ENCODE measurements at places on chromosomes 11 and 22. TPM values are rescaled to one million over a fixed set of nuclear protein-coding genes. Genes with fewer than 3 reads are reported as not detected.
A peak's percentile ranks its signal among the peaks of the same experiment; 100 is the strongest.

- no peak for DNase-seq
Measured at GRCh38 chr11:68377389-68377795, 65.0 kb downstream of the LRP5 start.

DNA sequence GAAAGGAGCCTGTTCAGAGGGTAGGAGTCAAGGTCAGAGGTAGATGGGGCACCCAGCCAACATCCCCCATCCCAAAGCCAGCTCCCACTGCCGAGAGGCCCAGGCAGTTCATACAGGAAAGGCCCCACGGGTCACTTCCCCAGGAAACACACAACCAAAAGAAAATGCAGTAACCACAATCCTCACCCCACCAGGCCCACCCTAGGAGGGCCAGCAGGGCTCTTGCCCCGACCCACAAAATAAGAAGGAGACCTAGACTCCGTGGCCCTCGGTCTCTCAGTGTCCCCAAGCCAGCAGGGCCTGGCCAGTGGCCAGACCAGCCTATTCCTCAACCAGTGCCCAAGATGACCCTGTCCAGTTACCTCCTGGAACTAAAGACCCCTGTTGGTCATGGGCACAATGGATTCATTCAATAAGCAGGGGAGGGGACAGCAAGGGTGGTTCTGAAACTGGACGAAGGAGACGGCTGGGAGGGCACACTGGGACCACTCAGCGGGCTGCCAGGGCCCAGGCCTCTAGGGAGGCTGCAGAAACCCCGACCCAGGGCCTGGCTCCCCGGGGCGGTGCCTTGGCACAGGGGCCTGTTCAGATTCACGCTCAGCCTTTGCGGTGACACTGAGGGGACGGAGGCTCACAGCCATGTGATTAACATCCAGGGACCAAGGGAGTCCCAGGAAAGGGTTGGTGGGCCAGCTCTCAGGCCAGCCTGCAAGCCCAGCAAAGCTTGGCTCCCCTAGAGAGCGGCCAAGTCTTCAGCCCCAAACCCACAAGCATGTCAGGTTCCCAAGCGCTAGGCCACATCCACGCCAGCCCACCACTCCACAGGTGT lies 5.5 kb downstream of the RAB3IL1 start:
- DNase-seq, result peak; percentile 46

GRCh38 chr11:87600938-87601337 lies 563.2 kb downstream of the TMEM135 start:
- DNase-seq, result no peak

Gene MADD
- 50.1 TPM for total RNA-seq

Gene TSKU
- total RNA-seq, result 18.1 TPM

Measured in upper lobe of right lung (tissue), 1 donor.